ENCODE measurements at places on chromosomes 16 and 17.
A peak's percentile ranks its signal among the peaks of the same experiment; 100 is the strongest.

GRCh38 chr16:49622084-49622390 is 233.9 kb downstream of the ZNF423 start:
- DNase-seq: no peak

DNA sequence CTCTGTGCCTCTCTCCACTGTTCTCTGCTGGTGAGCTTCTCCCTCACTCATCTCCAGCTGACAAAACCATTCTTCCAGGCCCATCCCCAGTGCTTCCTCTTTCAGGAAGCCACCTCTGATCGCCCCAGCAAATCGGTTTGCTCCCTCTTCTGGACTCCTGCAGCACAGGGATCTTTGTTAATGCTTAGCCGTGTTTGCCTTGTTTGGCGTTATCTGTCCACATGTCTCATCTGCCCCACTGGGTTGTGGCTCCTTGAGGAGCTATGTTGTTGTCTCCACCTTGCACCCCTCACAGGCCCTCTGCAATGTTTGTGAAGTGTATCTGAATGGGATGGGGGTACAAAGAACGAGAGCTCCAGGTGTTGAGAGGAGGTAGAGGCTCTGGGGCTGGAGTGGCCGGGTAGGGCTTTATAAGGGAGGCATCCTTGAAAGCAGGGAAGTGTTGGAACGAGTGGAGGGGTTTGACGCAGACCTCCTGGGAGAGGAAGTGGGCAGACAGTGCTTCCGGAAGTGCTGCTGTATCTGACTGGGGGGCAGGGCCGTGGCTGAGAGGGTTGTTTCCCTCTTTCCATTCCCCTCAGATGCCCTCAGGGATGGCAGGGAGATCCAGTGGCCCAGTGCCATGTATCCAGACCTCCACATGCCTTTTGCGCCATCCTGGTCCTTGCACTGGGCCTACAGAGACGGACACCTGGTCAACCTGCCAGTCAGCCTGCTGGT is 27.8 kb downstream of the CASKIN2 start:
- peak; percentile 75 for DNase-seq

- DNase-seq: no peak
Measured at GRCh38 chr16:29985271-29985811, 10.1 kb downstream of the HIRIP3 start.

DNA sequence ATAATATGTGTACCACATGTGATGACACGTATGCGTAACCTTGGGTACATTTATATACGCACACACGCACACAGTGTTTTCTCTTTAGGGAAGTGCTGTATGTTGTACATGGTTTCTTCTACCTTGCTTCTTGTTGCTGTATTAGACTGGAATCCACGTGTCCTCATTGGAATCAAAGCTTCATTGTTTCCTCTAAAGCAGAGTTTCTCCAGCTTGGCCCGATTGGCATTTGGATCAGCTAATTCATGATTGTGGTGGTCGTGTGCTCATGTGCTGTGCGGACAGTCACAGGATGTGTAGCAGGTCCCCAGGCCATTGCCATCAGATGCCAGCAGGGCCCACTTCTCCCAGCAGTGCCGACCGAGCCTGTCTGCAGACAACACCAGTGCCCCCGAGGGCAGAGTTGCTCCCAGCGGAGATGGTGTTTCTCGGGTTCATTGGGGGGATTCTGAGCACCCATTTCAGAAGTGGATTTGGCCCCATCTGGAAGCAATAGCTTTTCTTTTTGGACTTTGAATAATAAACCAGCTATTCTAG is 148.4 kb downstream of the RPTOR start:
- DNase-seq: no peak

GRCh38 chr16:31331807-31332301 is 23.1 kb upstream of the ITGAX start:
- DNase-seq: no peak

DNA sequence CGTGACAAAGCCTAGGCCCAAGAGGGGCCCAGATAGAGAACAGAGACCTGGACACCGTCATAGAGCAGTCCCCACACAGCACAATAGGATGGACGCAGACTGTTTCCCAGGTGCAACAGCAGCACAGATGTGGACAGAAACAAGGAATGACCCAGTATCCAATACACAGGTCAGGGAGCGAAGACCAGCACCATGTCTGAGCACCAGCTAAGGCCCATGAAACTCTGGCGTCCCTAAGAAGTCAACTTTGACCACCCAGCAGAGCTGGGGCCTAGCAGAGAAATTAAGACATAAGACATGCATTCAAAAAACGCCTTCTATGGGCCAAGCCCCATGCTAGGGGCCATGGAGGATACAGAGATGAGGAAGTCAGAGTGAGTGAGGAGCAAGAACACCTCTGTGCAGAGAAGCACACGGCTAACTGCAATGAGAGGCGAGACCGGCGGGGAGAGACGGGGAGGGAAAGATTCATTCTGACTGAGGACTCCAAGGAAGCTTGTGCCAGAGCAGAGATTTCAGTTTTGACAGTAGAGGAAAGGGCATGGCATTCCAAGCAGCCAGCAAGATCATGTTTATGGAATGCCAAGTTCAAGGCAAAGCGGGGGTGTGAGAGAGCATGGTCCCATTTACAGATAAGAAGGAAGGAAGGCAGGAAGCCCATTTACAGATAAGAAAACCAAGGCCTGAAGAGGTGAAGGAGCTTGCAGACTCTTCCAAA is 50.8 kb downstream of the PITPNM3 start:
- no peak for DNase-seq

DNA sequence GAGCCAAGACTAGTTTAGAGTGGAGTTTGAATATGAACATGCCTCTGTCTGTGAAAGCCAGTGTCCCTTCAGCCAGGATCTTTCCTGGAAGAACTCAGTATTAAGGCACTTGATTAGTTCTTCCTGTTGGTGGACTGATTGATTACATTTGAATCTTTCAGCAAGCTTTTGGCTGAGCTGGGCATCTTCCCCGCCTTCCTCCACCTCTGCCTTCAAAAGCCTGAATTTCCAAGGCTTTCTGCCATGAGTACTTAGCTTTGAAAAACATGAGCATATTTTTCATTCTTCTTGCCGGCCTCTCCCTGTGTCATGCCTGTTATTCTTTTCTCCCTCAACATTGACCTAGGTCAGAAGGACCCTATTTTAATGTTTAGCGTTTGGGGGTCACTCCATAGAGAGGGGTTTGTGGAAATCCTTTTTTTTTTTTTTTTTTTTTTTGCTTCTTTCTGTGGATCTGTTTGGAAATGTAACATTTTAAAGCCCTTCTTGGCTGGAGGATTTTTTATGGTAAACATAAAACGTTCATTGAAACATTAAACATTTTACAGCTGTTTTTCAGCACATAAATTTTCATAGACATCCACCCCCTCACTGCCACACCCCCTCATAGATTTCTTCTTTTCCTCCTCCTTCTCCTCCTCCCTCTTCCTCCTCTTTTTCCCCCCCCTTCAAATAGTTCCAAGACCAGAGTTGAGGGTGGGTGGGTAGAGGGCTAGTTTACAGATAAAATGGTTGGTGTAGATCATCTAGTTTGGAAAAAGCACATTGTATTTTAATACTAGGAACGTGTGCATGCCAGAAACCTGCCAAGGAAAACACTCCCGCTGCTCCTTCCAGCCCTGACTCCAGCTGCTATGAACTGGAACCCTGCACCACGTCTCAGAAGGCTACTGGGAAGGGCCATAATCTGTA is 645.9 kb downstream of the WWOX start:
- no peak for DNase-seq

DNA sequence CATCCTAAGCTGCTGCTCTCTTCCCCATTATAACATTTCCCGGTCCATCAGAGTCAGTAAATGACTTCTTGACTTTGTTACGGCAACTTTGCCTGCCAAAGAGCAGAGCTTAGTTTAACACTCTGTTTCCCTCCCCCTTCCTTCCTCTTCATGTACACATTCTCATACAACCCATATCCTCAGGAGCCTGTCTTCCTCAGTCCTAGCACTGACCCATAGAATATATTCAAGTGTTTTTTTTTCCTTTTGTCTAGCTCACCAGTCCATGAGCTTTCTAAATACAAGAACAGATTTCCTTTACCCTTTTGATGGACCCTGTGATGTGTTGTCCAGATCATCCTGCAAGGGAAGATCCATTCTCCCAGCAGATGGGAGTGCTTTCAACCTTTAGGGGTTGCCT is 97.0 kb upstream of the MON1B start:
- no peak for DNase-seq

DNA sequence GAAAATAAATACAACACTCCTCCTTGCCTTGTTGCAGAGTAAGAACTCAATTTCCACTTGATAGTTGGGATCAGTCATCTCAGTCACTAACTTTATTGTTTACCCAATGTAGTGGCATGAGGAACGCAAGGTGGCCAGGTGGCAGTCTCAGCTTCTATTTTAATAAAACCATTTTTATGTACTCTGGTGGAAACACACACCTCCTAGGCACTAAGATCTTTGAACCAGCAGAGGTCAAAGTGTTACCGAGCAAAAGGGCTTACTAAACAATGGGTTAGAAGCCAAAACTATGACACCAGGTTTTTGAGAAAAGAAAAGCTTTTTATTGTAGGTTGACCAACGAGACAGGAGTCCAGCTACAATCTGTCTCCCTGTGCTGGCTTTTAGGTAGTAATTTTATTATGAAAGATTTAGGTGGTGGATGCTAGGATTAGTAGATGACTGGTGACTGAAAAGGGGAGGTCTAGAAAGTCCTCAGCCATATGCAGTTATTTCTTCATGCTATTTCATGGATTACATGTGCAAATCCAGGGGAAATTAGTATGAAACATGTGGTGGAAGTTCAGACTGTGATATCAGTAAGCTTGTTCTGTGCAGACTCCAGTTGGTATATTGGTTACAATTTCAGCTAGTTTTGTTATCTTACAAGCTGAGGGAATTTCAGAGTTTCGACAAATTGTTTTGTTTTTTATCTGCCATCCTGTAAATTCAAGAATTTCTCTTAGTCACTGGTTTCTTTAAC is 122.3 kb downstream of the PCTP start:
- no peak for DNase-seq

DNA sequence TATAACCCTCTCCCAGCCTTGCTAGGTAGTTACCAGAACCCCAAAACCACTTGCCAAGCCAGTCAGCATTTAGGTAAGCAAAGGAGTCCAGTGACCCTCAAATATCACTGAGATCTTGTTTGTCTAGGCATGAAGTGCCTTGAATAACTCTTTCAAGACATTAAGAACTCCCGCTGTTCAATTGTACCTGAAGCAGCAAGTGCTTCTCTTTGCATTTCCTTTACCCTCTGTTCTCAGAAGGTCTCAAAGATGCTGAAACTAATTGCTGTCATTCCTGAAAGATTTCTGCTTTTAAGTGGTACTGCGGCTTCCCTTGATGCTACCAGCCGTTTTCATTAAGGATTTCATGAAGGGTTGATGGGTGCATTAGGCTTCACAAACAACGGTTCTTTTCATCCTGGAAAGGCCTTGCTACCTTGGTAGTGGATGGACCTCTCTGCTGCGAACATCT is 142.7 kb downstream of the PITPNC1 start:
- DNase-seq: no peak
